ENCODE measurements at places on chromosomes 3 and 15. TPM values are rescaled to one million over a fixed set of nuclear protein-coding genes. Genes with fewer than 3 reads are reported as not detected.
A peak's percentile ranks its signal among the peaks of the same experiment; 100 is the strongest.

The NCKIPSD gene
- total RNA-seq: 36.1 TPM

DNA sequence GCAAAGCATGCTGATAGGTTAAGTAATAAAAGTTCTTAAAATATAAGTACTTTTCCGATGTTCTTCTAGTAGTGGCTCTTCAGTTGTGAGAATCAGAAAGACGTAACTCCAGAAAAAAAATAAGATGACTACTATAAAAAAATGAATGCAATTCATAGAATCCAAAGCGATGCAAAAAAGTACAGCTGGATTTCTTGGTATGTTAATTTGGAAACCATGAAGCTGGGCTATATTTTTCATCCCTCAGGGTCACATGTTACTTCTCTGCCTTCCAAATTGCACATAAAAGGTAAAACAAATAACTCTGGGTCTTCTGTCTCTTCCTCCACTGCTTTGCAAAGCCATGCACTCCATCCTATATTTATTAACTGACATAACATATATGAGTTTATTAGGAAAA lies 843.9 kb upstream of the DPPA4 start:
- no peak for DNase-seq

GRCh38 chr3:156321945-156322344 lies 201.6 kb downstream of the KCNAB1 start:
- no peak for DNase-seq

- DNase-seq: no peak
Measured at GRCh38 chr3:138786788-138787271, 47.9 kb downstream of the PIK3CB start.

DNA sequence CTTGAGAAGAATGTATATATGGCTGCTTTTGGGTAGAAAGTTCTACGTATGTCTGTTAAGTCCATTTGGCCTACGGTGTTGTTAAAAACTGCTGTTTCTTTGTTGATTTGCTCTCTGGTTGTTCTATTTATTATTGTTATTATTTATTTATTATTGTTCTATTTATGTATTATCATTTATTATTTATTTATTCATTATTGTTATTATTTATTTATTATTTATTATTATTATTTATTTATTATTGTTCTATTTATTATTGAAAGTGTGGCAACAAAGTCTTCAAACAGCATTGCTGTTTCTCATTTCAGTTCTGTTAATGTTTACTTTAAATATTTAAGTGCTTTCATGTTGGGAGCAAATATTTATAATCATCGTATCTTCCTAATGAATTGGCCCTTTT lies 66.7 kb downstream of the SI start:
- DNase-seq: no peak

DNA sequence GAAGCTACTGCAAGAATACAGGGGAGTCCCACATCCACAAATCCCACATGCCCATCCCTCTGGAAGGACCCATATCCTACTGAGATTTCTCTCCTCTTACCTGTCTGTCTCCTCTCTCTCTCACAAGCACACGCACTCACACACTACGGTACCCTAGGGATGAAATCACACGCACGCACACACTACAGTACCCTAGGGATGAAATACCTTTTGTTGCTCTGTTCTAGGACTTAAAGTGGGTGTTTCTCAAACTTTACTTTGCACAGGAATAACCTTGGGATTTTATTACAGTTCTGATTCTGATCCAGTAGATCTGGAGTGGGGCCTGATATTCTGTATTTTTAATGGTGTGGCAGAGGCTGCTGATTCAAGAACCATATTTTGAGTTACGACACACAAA lies 622.2 kb upstream of the ZNF385D start:
- DNase-seq: no peak

GRCh38 chr3:150238995-150239619 lies 169.0 kb upstream of the TSC22D2 start:
- DNase-seq: no peak

DNA sequence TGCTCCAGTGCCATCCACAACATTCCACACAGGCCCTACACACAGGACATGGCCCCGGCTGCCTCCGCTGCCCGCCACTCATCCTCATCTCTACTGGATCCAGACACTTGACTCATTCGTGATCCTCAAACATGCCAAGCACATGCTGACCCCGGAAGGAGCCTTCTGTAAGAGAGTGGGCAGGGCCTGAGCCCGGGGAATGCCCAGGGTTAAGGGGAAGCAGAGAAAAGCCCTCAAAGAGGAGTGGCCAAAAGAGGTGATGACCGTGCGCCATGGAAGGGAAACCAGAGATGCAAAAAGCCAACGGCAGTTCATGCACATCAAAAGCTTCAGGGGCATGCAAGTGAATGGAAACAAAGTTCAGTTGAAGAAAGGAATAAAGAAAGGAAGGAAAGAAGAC lies 46.1 kb downstream of the RFTN1 start:
- peak; percentile 68 for DNase-seq

GRCh38 chr15:100224206-100225185 lies 117.3 kb downstream of the ADAMTS17 start:
- no peak for DNase-seq

The DNAH12 gene
- 0.43 TPM for total RNA-seq

DNA sequence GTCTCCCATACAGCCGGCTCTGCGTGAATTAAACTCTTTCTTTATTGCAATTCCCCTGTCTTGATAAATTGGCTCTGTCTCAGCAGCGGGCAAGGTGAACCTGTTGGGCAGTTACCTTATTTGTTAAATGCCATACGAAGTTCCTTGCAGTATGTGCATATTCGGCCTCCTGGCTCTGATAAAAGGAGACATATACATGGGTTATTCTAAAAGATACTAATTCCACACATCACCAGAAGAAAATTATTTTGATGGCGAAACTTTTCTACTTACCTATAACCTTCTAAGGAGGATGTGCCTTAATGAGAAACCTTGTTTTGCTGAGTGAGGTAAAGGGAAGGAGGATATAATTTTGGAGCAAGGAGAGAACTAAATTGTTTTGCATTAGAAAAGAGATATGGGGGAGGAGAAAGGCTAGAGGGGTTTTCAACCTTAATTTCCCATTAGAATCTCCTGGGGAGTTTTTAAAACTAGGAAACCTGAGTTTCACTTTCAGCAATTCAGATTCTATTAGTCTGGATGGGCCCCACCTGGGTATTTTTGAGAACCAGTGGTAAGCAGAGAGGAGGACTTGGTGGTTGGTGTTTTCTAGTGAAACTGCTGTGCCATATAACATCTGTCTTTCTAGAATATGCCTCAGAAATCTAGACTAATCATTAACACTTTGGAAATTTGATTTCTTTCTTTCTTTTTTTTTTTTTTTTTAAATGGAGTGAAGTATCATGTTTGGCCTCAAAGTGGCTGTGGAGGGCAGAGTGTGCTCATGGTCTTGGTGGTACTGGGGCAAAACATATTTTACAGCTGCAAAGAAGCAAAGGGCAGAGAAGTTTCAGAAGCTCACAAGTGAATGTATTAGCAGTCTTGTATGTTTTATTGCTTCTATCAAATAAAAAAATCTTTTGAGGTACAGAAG lies 23.0 kb downstream of the NANOGP8 start:
- no peak for DNase-seq

GRCh38 chr15:71080166-71080565 lies 35.1 kb upstream of the THSD4 start:
- DNase-seq: no peak

- no peak for DNase-seq
Measured at GRCh38 chr3:108106031-108106430, 15.2 kb upstream of the CD47 start.

DNA sequence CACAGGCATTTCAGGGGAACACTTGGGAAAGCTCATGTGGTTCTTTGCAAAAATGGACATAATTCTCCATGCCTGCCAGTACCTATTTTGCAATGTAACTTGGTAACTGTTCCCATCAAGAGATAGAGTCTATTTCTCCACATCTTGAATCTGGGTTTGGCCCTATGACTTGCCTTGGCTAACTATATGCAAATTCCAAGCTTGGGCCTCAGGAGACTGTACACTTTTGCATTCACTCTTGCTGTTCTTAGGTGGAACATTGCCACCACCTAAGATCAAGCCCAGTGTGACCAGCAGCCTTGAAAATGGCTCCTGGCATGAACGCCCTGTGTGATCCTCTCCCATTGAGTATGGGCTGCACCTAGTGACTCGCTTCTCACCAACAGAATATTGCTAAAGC lies 19.8 kb upstream of the SMAD6 start:
- peak; percentile 68 for DNase-seq

The EIF2A gene
- 161 TPM for total RNA-seq

The ZNF501 gene
- 8.8 TPM for total RNA-seq

The GRK7 gene
- not detected for total RNA-seq

DNA sequence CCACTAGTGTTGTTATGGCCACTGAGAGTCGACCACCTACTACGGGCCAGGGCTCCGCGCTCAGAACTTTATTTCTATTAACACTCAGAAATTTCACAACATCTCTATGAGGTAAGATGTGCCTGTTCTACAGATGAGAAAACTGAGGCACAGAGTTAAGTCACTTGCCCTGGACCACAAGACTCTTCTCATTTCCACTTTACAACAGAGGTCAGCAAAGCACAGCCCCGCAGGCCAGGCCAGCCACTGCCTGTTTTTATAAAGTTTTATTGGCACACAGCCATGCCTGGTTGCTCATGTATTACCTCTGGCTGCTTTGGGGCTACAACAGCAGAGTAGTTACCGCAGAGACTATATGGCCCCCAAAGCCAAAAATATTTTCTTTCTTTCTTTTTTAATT lies 503.6 kb downstream of the SHQ1 start:
- DNase-seq: no peak

DNA sequence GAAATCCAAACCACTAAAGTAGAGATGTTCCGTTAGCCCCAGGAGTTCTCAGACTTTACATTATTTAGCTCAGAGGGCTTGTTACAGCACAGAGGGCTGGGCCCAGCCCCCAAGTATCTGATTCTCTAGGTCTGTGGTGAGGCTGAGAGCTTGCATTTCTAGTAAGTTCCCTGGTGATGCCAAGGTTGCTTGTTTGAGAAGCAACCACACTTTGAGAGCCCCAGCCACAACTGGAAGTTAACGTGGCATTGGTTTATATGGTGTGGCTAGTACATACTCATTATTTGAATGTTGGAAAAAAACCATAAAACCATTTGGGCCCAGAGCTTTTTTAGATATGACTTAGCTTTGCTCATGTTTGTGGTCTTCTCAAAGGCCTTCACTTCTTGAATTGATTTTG lies 35.9 kb downstream of the PRR23E start:
- DNase-seq: no peak

The THRB gene
- not detected for total RNA-seq

GRCh38 chr3:9715136-9715535 lies 11.5 kb downstream of the CPNE9 start:
- peak; percentile 60 for DNase-seq

DNA sequence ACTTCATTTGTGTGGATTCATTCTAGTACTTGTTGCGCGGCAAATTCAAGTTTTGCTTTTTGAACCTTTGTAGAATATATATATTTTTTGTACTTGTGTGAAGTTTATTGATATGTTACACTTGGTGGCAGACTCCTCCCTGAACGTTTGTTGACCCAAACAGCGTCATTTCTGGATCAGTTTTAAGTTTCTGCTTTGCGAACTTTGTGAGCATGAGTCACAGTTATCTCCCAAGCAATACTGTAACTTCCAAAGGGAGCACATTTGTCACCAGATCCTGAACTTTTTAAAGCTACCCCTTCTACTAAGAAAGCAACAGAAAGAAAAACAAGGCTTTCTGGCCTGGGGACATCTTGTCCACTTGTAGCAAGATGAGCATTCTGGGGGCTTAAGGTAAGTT lies 74.8 kb upstream of the CACNA2D3 start:
- DNase-seq: no peak

The CACNA2D3 gene
- 0.11 TPM for total RNA-seq

GRCh38 chr15:51331141-51331540 lies 7.3 kb downstream of the CYP19A1 start:
- DNase-seq: no peak

- no peak for DNase-seq
Measured at GRCh38 chr3:60431599-60431958, 819.7 kb downstream of the FHIT start.

- no peak for DNase-seq
Measured at GRCh38 chr3:71784201-71784913, 591 bp downstream of the PROK2 start.

GRCh38 chr15:87031540-87032230 lies 952.0 kb downstream of the AGBL1 start:
- no peak for DNase-seq

The OR5K2 gene
- not detected for total RNA-seq

DNA sequence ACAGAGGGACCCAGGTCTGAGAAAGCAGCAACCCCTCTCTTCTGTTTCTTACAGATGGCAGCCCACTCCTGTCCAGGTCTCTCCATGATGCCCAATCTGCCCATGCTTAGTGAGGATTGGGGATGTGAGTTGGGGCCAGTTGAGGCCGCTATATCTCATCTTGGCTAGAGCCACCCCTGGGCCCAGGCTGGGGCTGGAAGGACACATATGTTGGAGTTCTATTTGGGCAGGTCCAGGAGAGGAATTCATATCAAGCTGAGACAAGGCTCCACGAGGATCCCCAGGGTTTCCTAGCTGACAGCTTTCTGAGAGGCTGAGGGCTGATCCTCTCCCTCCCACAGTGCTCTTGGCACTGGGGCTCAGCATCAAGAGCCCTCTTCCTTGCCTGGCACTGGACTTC lies 11.4 kb downstream of the TGM5 start:
- DNase-seq: no peak

GRCh38 chr15:38690719-38691332 lies 126.2 kb upstream of the RASGRP1 start:
- peak; percentile 92 for DNase-seq

DNA sequence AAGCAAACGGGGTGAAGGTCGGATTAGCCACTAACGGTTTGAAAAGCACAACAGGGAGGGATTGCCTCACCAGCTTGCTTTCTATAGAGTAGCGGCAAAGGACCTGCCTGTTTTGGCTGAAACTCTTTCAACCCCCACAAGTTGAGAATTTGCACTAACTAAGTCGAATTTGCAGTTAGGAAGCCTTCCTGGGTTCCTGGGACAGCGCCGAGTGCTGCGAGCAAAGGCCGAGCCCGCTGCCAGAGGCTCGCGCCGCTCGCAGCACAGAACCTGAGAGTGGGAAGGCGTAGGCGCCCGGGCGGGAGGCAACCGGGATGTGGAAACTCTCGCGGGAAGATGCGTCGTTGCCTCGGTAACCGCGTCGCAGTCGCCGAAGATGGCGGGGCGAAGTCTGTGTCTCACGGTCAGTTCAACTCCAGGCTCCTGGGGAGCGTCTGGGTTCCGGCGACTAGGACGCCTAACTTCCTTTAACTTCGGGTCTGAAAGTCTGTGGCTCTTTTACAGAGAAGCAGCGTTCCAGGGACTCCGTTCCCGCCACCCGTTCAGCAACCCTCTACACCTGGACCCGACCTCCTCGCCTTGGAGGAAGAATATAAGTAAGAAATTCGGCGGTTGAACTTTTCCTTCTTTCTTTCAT lies at the start of gene TEX9:
TSS of gene TEX9 (plus strand) at position 352 of the 637 bp plus-strand sequence. CDS start at position 377, 25 bp downstream.
- DNase-seq: peak; percentile 94

- no peak for DNase-seq
Measured at GRCh38 chr3:116127464-116127863, 317.8 kb downstream of the LSAMP start.

All from Karpas-422 (cell line).